Adrenal gland (tissue), 19 donors: ENCODE measurements at places on chromosomes 3 and 15.

DNA sequence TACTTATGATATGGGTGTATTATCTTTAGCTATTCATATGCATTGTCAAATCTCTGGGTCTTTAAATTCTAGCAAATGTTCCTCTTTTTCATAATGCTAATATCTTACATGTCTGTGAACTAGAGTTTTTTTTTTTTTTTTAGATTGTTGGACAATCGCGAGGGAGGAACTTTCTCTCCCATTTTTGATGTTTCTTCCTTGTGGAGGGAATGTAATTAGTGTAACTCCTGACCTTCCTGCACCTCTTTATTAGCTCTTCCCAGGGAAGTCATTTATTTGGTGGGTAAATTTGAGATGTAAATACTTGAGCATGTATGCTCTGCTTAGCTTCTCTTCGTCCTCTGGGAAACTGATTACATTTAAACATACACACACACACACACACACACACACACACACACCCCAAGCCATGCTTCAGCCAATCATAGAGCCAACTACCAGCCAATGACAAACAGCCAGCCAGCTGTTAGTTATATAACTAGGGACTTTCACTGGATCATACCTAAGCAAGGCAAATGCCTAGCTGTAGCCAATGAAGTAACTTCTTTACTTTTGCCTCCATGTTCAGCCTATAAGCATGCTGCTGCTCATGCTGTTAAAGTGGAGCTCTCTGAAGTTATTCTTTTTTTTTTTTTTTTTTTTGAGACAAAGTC lies 8.3 kb upstream of the USP8 start:
- no peak for DNase-seq

DNA sequence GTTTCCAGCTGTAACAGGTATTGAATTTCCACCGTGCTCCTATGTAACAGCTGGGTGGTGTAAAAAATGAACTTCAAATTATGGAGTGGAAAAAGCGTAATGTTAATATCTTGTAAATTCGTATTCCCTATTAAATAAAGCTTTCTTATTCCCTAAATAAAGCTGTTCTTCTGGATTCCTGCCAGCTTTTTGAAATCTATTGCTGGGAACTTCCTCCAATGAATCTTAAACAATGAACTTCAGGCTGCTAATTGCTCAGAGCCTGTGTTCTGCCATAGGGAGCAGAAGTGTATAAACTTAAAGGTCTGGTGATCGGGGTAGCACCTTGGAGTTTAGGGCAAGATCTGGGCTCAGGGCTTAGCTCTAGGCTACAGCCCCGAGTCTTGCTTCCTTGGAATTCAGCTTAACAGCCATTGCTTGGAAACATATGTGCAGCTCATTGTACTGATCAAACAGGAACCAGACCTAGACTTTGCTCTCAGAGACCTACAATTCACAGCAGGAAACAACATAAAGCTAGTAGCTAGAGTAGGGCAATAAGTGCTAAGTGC lies 1.4 kb downstream of the ARL14 start:
- no peak for DNase-seq

DNA sequence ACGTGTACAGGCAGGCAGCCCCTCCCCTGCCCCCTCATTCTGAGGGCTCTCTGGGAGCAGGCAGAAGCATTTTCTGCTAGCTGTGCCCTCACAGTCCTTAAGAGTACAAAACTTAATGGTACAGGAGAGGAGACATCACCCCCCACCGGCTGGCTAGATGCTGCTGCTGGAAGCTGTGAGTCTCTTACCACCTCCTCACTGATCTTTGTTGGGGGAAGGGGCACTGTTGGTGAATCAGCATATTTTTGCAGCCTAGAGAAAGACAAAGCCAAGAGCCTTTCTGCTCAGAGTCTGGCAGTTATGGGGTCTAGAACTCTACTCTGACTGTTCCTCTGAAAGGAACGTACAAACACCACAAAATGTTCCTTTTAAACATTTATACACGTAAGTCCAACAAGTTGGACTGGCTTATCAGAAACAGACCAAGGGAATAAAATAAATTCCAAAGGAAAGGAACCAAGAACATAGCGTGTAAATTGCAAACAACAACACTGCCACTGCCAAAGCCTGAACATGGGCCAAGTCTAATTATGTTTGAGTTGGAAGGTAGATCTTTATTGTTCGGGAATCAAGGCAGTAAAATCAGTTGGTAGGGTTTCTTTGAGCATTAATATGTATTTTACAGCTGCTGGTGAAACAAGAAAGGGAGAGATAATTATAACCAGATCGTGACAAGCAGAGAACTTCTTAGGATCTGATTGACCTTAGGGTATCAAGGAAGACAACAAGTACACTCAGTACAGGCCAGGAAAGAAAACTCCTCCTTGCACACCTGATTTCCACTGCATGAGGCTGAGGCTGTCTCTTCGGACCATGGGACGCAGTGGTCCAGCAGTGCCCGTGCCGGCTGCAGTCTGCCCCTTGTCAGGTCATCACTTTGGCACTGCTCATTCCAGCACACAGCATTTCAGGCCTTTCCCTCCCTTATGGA lies 27.4 kb downstream of the CLK3 start:
- no peak for DNase-seq

- DNase-seq: peak; percentile 71
Measured at GRCh38 chr15:73700041-73700842, 16.1 kb downstream of the CD276 start.

DNA sequence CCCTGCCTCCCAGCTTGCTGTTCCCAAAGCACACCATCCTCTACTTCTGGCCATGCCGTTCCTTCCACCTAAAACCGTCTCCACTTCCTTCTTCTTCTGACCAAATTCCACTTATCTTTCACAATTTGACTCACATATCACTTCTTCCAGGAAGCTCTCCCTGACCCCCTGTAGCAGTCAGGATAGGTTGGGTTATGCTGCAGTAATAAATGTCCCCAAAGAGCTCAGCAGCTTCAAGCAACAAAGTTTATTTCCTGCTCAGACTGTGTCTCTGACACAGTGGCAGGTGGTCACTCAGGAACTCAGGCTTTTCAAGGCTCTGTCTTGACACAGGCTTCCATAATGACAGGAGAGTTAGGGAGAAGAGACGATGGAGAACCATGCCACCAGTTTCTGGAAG lies 27.4 kb downstream of the SLC6A11 start:
- no peak for DNase-seq

GRCh38 chr15:99087405-99087943 lies 17.4 kb upstream of the SYNM start:
- DNase-seq: no peak

GRCh38 chr3:39269528-39269927 lies 10.3 kb downstream of the CX3CR1 start:
- no peak for DNase-seq

DNA sequence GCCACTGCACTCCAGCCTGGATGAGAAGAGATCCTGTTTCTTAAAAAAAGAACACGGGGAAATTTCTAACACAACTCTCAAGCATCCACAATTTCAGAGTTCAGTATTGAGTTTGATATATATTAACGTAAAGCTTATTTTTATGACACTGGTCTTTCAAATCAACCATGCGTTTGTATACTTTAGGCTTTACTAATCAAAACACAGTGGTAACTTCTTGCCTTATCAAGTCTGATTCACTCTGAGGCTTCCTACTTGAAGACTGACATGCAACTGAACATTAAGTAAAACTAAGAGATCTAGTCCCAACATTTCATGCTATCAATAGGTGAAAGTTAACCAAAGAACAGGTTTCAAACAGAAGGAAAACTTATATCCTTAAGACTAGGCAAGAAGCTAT lies 46.7 kb downstream of the PRTG start:
- DNase-seq: no peak

DNA sequence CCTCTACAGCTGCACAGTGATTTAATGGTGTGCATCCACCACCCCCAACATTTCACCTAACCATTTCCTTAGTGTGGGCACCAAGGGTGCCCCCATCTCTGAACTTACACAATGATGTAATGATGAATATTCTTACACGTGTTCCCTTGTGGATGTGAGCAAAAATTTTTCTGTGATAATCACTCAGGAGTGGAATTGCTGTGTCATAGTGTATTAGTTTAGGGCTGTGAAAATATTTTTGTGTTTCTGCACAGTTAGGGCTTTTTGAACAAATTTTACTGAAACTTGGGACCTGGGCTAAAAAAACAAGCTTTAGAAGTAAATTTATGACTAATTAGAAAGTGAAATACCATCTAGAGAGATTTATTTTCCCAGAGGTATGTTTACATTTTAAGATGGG lies 134.5 kb upstream of the CCNL1 start:
- no peak for DNase-seq

DNA sequence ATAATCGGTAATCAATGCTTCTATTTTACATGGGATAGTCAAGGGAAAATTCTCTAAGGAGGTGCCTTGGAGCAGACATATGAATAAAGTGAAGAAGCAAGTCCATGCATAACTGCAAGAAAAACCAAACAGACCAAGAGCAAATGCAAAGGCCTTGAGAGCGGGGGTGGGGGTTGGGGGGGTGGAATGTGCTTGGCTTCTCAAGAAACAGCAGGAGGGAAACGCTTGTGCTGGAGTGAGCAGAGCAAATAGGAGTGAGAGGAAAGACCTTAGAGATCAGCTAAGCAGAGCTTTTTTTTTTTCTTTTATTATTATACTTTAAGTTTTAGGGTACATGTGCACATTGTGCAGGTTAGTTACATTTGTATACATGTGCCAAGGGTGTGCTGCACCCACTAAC lies 260.8 kb downstream of the ARPP21 start:
- DNase-seq: no peak
